ENCODE measurements at places on chromosomes 3 and 15.

DNA sequence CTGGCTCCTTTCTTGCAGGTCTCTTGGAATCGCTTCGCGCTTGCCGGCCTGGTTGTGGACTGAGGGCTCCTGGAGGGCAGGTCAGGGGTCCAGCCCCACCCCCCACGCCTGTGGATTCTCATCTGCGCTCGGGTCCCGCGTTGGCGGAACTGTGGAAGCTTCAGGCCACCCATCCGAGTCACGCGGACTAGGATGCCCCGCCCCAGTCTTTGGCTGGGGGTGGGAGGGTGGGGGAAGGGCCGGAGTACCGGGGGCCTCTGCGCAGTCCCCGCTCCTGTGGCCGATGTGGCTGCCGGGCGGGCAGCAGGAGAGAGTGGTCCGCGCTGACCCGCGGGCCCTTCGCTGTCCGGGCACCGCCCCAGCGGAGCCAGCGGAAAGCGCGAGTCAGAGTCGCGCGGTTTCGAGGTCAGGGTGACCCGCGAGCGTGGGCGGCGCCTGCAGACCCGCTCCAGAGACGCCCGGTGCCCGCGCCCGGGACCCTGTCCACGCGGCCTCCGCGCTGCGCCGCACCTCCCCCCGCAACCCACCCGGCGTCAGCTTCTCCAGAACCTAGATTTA, 114.2 kb downstream of the KLF13 start:
- no peak for DNase-seq

DNA sequence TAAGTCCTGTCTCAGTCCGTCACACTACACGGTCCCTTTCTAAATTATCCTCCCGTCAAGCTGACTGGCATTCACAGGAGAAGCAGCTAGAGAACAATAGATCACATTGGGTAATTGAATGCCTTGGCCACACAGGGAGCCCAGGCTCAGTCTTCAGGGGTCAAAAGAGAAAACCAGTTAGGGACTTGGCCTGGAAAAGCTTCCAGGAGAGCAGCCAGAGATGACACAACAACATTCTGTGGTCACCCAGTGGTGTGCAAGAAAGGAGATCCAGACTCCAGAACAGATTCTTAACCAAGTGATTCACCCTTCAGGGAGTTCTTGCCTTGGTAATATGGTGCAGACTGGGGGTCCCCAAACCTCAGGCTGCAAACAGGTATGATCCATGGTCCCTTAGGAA, 15.9 kb downstream of the ARHGAP31 start:
- DNase-seq: no peak

- peak; percentile 97 for DNase-seq
Measured at GRCh38 chr15:97168704-97169475, 791.6 kb upstream of the ARRDC4 start.

DNA sequence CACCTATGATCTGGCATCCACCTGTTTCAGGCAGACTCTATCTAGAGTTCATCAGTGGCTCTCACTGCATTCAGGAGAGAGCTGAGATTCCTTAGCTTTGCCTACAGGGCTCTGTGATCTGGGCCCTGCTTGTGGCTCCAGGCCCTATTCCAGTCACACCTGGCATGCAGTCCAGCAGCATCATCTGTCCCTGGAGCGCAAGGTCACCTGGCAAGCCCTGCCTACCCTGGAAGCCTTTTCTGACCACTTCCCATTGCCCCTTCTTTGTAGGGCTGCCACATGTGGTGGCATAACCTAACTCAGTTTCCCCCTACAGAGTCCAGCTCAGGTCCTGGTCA, 115.1 kb upstream of the PLXNA1 start:
- no peak for DNase-seq

- DNase-seq: no peak
Measured at GRCh38 chr15:95864467-95864886, 466.0 kb upstream of the NR2F2 start.

- DNase-seq: no peak
Measured at GRCh38 chr15:38559636-38560307, 4.8 kb downstream of the RASGRP1 start.

DNA sequence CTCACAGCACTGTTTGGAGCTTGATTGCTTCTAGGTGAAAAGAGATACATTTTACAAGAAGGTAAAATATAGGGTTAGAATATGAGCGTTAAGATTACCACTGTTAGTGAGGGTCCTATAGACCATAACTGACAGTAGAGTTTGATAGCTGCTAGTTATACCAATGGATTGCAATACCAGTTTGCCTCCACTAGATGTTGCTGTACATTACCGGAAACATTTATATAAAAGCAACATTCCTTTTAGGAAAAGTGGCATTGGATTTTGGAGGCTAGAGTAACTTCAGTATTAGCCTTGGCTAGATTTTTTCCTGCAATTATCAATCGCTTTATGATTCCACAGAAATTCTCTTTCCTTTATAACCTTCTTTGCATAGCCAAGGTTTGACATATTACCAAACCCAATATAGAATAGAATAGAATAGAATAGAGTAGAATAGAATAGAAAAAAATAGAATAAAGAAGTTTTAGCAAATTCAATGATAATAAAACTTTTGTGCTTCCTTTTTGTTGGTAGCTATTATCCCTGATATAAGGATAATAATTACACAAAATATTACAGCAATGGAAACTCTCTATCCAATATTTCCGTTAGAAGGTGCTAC, 1093.6 kb upstream of the ALCAM start:
- DNase-seq: no peak

GRCh38 chr3:174419216-174419615, 439.9 kb upstream of the NAALADL2 start:
- no peak for DNase-seq

DNA sequence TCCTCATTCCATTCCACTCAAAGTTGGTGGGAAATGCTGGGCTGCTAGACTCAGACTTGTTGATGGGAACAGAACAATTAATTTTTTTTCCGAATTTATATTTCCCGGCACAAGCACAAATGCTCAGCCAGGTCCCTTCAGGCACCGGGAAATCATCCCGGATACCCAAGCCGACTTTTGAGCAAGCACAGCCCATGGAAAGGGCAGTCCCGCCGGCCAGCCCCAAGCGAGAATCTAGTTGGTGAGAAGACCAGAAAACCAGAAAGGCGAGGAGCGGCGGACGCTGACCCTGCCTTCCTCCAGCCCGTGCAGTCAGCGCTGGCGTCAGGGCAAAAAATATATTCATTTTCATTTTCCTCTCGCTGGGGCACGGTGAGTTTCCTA, 763 bp upstream of the ZIC4 start:
- DNase-seq: no peak

- DNase-seq: no peak
Measured at GRCh38 chr3:13827256-13827655, 52.6 kb downstream of the WNT7A start.

DNA sequence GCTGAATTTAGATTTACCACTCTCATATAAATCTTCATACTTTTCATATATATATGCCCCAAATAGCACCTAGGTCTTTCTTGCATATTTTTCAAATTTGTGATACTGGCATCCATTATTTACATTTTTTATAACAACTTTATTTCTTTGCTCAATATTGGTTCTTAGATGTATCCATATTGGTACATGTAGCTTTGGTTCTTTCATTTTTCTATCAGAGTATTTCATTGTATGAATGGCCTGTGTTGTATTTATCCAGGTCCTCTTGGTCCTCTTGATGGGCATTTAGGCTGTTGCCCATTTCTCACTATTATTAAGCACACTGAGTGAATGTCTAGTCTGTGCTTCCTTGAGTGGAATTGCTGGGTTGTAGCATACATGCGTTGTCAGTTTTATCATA, 8.4 kb downstream of the SLC6A11 start:
- DNase-seq: no peak

- no peak for DNase-seq
Measured at GRCh38 chr15:38257676-38258075, 5.0 kb downstream of the SPRED1 start.

GRCh38 chr3:136952292-136952691, 5.5 kb upstream of the IL20RB start:
- no peak for DNase-seq

DNA sequence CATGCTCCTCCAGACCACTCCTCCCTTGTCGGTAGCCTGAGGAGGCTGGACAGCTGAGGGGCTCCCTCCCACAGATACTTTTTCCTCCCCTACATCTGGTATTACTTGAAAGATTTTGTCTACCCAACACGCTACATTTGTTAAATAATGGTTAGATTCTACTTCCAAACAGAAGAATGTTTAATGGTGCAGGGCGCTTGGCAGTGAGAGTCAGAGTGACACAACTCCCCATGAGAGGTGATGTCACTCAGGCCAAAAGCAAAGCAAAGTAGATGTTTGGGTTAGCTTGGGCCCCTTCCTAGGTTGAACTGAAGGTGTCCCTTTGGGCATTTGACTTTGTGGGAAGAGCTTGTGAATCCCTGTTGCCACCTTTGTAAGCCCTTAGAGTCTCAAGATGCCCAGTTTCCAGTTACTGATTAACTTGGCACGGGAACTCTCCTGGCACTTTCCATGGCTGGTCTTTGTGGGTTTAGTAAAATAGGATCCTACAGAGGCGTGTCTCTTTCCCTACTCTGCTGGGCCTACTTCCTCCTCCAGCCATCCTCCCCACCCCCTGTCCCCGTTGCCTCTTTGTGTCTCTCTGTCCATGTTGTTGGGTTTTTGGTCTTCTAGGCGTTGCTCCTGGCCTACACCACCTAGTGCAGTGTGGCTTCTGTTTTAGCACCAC, 5.6 kb downstream of the LIMD1 start:
- no peak for DNase-seq

DNA sequence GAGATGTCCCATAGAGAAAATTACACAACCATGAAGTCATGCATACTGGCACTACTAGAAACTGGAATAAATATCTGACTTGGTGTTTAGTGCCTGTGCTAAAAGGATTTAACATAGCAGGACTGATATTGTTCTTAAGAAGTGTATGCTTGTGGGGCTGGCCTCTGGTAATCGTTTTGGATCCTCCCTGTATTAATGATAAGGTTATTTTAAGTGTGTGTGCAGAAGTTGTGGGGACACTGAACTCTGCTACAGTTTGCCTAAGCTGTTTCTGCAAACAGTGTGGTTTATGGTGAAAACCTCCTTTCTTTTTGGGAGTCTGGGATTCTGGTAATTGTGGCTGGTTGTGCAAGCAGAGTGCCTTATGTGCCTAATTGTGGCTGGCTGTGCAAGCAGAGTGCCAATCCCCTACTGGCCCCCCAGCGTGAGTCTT, 120.8 kb downstream of the CLASP2 start:
- no peak for DNase-seq

DNA sequence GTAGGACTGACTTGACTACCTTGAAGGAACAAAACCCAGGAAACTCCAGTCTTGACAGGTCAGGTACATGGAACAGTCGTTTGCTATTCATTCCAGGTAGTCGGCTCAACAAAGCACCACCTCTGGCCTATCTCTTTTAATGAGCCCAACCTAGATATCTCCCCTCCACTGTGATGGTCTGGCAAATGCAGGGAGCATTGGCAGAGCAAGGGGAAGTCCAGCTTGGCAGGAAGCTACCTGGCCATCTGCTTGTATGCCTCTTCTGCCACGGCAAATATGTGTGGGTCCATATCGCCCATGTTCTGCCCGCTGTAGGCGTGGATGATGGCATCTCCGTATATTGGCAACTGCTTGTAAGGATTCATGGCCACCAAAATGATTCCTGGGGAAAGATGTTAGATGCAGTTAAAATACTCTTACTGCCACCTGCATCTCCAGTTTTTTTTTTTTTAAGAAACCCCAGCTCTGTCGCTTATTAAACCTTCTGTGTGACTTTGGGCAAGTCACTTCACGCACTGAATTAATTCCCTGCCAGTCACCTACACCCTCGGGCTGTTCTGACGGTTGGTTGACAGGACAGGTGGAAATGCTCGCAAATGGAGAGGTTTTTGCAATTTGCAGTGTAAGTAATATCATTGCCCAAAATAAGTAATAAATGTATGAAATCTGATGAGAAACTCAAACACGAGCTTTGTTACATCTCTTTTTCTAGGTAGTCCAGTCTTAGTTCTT, 16.8 kb downstream of the MYO5C start:
- no peak for DNase-seq

DNA sequence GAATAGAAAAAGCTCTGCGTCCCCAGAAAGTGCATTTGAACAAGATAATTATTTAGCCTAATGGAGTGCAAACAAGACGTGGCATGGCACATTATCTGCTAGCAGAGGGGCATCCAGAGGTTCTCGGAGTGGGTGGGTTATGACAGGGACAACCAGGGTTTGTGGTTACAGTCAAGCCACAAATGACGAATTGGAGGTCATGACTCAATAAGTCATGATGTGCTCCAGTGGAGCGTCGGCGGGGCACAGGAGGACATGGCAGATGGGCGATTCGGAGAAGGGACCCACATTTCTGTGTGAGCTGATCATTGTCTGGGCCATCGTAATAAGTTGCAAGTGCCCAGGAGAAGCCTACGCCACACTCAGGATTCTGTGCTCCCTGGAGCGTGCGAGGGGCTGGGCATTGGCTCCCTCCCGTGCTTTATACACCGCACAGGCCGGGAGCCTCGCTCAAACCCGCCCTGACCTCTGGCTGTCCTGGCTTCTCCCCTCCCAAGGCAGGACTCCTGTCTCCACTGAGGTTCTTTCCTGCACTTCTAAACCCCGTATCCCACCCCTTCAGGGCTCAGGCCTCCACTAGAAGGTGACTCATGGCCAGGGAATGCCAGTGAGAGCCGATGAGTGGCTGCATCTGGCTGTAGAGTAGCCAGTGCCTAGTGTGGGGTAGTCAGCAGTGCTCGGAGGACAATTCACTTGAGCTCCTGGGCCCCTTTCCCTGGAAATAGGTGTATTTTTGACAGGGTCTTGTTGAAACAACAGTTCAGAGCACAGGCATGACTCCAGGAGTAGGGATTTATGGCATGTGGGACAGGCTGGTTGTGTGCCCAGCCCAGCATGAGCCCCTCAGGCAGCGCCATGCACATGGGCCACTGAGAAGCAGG, 67.4 kb downstream of the GRIP2 start:
- DNase-seq: no peak
